ENCODE measurements at places on chromosomes 2 and 18. TPM values are rescaled to one million over a fixed set of nuclear protein-coding genes. Genes with fewer than 3 reads are reported as not detected.

DNA sequence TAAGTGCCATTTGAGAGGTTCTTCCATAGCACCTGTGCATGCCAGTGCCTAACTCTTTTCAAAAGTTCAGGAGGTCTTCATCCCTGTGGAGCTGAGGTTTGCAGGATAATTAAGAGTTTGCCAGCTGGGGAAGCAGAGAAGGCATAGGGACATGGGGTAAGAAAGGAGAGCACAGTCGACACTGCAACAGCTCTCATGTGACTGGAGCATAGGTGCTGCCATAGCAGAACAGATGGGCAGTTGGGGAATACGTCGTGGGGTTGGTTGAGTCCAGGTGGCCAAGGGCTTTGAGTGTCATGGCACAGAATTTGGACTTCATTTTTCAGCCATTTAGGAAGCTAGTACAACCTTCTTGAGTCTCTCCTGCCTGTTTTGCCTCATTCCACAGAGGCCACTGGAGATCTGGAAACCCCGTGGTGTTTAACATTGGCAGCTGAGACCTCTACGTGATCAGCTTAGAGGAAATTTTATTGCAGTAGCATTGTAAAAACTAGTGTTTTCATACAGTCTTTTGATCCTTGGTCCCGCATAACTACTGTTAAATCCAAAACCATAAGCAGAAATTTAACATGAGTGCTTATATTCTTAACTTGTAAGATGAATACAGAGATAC is 65.1 kb downstream of the CRIM1 start:
- no peak for DNase-seq

GRCh38 chr2:235640926-235641723 is 147.3 kb downstream of the AGAP1 start:
- no peak for DNase-seq

The DUSP2 gene
- 0.78 TPM for total RNA-seq

- no peak for DNase-seq
Observed at GRCh38 chr2:63663013-63663864, 74.5 kb downstream of the MDH1 start.

The ALPP gene
- total RNA-seq: not detected

The SDC1 gene
- total RNA-seq: 11.6 TPM

DNA sequence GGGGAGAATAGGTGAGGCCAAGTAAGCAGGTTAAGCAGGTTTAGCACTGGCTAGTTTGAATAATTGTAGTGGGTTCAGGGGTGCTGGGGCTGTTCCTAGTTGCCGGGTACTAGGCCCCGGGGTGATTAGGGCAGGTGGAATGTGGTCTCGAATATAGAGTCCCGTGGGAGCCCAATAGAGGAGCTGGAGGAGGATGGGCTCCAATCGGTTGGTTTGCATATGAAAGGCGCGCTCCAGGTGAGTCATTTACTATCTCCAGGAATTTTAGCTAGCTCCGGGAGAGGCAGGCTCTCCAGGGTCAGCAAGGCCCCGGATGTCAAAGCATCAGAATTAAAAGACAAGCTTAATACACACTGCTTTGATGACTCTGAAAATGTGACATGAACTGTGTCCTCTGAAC is 304.0 kb downstream of the ZNF521 start:
- DNase-seq: no peak

- DNase-seq: no peak
Observed at GRCh38 chr2:238528953-238529781, 102.4 kb downstream of the ASB1 start.

DNA sequence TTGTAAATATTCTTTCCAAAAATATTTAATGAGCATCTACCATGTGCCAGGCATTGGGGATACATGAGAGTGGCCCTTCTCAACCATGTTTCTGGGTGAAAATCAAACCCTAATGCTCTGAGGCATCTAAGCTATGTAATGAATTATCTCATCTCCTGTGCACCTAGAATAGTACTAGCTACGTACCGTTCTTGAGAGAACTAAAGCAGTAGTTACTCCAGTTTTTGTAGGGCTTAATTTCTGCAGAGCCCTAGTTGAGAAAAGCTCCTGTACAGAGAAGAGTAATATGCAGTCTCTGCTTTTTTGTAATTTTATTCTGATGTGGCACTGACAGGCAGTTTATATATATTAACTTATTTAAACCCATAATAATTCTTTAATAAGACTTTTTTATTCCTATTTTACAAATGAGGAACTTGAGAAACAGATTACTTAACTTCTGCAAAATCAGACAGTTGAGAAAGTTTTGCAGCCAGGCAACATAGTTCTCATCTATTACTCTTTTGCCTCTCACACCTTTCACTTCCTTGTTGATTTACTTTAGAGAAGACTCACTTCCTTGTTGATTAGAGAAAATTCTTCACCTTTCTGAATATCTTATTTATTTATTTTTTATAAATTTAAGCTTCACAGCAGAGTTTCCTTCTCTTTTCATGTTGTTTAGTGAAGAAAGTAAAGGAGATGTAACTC is 3.1 kb downstream of the SPOPL start:
- DNase-seq: no peak

- DNase-seq: no peak
Observed at GRCh38 chr2:185919155-185919554, 180.6 kb downstream of the FSIP2 start.

GRCh38 chr2:156147594-156148330 is 184.8 kb downstream of the NR4A2 start:
- no peak for DNase-seq

The GPR17 gene
- total RNA-seq: not detected

- DNase-seq: no peak
Observed at GRCh38 chr2:72263776-72264060, 116.1 kb upstream of the CYP26B1 start.

- DNase-seq: no peak
Observed at GRCh38 chr2:106876699-106877098, 9.3 kb downstream of the ST6GAL2 start.

GRCh38 chr2:98932778-98933343 is 3.2 kb downstream of the CRACDL start:
- no peak for DNase-seq

GRCh38 chr2:44751754-44752479 is 189.6 kb upstream of the SIX3 start:
- DNase-seq: no peak

DNA sequence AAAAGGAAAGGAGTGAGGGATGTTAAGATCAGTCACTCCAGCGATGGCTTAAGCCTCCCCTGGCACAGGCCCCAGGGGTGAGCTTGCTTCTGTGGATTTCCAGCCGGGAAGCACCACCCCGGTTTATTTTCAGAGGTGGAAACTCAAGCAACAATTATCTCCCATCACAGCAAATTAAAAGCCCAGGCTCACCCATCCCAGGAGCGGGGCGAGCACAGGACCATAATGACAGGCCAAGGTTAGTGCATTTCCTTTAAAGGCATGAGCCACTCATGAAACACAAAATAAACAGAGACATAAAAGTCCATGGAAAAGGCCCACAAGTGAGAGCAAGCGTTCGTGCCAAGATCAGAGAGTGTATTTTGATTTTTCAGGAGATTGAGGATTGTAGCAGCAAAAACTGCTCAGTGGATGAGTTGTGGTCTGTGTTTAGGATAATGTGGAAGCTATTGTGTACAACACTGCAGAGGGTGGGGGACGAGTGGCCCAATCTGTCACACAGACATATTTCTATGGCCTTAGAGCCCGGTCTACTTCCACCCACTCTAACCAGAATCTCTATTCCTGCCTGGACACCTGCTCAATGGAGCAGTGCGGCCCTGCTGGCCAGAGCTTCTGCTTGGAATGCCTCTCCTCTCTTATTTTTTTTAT is 111.4 kb upstream of the CDC42EP3 start:
- no peak for DNase-seq

DNA sequence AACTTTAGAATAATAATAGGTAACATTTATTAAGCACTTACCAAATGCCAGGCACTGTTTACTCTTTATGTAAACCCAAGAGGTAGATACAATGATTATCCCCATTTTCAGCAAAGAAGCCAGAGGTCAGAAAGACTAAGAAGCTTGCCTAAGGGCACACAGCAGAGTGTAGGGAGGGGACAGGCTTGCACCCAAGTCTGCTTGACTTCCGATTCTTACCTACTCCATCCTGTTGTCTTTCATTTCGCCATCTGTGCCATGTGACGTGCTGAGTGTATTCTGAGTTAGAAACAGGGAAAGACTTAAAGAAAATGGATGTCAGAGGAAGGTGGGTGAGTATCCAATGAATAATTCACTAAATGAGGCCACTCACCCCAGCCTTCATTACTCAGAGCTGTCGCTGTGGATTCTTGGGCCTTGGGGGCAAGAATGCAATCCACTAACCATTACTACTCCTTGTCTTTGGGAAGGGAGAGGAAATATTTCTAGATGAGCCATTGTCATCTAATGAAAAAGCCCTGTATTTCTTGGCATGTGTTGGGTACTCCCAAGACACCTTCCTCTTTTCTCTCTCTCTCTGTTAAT is 76.4 kb upstream of the BCL11A start:
- DNase-seq: no peak

- DNase-seq: peak; percentile 7
Observed at GRCh38 chr2:28300485-28301341, 91.9 kb upstream of the FOSL2 start.

DNA sequence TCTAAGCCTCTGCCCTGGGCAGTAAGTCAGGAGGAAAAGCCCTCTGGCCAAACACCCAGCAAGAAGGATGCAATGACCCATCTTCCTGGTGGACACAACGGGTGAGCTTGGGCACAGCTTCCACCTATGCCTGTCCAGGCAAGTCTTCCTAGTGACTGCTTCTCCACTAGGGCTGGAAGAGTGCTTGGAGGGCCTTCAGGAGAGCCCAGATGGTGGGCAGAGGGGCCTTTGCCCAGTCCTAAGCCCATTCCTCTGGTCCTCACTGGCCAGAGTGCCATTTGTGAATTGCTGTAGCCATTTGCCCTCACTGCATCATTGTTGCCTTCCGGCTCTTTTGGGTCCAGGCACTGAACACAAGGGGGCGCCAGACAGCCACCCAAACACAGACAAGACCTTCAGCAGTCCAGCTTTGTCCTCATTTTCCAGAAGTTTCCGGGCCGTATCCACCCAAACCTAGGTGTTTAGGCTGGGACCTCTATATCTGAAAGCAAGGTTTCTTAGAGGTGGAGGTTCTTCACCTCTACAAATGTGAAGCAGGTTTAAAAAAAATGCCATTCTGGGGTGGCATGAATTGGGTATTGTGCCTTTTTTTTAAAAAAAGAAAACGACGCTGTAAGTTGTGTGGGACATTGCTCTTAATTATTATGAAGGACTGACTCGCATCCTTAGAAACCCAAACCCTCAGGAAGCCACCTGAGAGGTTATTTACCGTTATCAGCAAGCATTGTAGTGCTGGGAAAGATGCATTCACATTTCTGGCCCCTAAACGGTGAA is 29.5 kb downstream of the PAX8 start:
- DNase-seq: peak; percentile 92

- DNase-seq: no peak
Observed at GRCh38 chr2:217231212-217231611, 371.3 kb upstream of the TNP1 start.

The ANO7 gene
- 1.3 TPM for total RNA-seq

- DNase-seq: no peak
Observed at GRCh38 chr2:234404957-234405356, 91.9 kb downstream of the ARL4C start.

- no peak for DNase-seq
Observed at GRCh38 chr18:48222118-48222517, 187.1 kb downstream of the ZBTB7C start.

GRCh38 chr2:46434851-46435273 is 44.5 kb upstream of the TMEM247 start:
- DNase-seq: no peak

- DNase-seq: no peak
Observed at GRCh38 chr2:223972656-223973102, 15.4 kb downstream of the MRPL44 start.

The NT5C1B gene
- not detected for total RNA-seq

- DNase-seq: no peak
Observed at GRCh38 chr2:98177286-98177685, 90.3 kb downstream of the VWA3B start.

DNA sequence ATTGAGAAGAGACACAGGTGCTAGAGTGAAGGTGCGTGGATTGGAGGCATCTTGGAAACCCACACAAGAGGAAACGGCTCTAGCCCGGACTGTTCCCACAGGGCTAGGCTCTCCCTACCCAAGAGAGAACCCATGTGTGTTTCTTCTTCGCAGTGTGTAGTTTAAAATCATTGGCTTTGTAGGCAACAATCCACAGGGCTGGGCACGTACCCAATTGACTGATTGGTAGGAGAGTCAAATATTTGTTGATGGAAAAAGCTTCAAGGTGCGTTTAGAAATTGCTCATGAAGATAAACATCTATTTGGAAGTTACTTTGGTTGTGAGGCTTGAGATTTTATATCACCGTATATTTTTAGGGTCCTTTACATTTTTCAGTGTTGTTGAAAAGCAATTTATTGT is 13.2 kb upstream of the YWHAQ start:
- no peak for DNase-seq

The C2orf92 gene
- 15.0 TPM for total RNA-seq

GRCh38 chr2:155350783-155351580 is 652.5 kb downstream of the KCNJ3 start:
- DNase-seq: no peak

The MLPH gene
- total RNA-seq: 22.5 TPM

- DNase-seq: no peak
Observed at GRCh38 chr18:12397793-12398192, 9.9 kb upstream of the PRELID3A start.

The STAM2 gene
- total RNA-seq: 43.0 TPM

Measured in osteocyte (in vitro differentiated cells).